ENCODE measurements at places on chromosomes 5 and 9. TPM values are rescaled to one million over a fixed set of nuclear protein-coding genes. Genes with fewer than 3 reads are reported as not detected.

SPINK7 gene
- total RNA-seq, result not detected

QRFP gene
- total RNA-seq, result not detected

ZNF354C gene
- 4.3 TPM for total RNA-seq

NME5 gene
- total RNA-seq, result 1.7 TPM

GRCh38 chr9:105291938-105292337, 47.5 kb downstream of the SLC44A1 start:
- no peak overlapping the region for H3K27ac ChIP-seq
- DNase-seq, result no peak
- H3K4me3 ChIP-seq, result no peak overlapping the region
- H3K4me1 ChIP-seq, result no peaks in the 10 kb centered on the region

- no peak overlapping the region for H3K27ac ChIP-seq
- no peaks in the 10 kb centered on the region for H3K36me3 ChIP-seq
- no peaks in the 10 kb centered on the region for H3K27me3 ChIP-seq
- DNase-seq, result no peak
- H3K4me3 ChIP-seq, result no peak overlapping the region
- H3K4me1 ChIP-seq, result no peaks in the 10 kb centered on the region
Observed at GRCh38 chr9:133643978-133644760, 8.0 kb downstream of the DBH start.

DNA sequence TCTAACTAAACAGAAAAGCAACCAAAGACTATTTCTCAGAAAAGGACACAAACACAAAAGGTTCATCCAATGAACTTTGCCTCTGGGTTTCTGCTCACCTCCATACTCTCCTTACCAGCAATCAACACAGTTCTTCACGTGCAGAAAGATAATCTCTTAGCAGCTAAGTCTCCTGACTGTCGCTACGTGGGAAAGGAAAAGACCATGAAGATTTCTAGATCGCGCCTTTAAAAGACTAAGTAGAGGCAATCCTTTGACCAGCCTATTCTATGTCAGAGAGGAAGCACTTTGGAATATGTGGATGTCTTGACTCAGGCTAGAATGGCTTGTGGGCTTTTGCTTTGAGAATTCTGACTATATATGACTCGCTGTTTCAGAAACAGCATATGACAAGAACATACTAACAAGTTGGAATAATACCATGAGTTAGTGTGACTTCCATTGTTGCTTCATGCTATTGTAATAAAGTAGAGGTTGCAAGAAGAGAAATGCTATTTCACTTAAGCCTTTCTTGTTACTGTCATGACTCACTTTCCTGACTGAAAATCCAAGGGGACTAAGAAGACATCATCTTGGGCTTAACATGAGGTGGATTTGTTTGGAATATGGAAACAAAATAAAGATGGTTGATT, 339.5 kb upstream of the RFX3 start:
- no peaks in the 10 kb centered on the region for H3K4me1 ChIP-seq
- no peak overlapping the region for H3K27ac ChIP-seq
- DNase-seq, result no peak
- H3K27me3 ChIP-seq, result no peaks in the 10 kb centered on the region
- H3K36me3 ChIP-seq, result no peaks in the 10 kb centered on the region
- no peak overlapping the region for H3K4me3 ChIP-seq

- no peak overlapping the region for H3K4me3 ChIP-seq
- H3K27ac ChIP-seq, result peak overlapping the region; percentile 48
- no peak for DNase-seq
- no peaks in the 10 kb centered on the region for H3K27me3 ChIP-seq
Observed at GRCh38 chr5:125180231-125180829, 433.9 kb upstream of the ZNF608 start.

DNA sequence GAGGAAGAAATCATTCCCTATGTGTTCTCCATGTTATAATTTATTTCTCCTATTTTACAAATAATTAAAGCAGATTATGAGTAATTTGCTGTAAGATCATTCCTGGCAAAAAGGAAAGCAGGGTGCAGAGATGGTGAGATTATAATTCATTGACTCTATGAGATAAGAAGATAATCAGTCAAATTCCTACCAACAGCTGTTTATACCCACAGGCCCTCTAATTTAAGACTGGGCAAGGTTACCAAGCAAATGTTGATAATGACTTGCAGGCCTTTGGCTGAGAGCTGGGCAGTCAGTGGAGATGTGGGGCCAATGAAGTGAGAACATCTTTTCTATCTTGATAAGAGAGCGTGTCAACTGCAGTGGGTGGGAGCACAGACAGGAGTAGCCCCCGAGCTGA, 222.7 kb downstream of the ICE1 start:
- H3K36me3 ChIP-seq, result no peaks in the 10 kb centered on the region
- H3K4me1 ChIP-seq, result no peaks in the 10 kb centered on the region
- H3K4me3 ChIP-seq, result no peak overlapping the region
- H3K27ac ChIP-seq, result no peak overlapping the region
- H3K27me3 ChIP-seq, result peaks cover 3% of the 10 kb centered on the region
- no peak for DNase-seq
